Stimulated activated CD4-positive, alpha-beta T cell treated with anti-CD3 and anti-CD28 coated beads, TNF-alpha, amount 100 ng/mL, for 48 hours (primary cell): ENCODE measurements at places on chromosomes 3 and 15.
A peak's percentile ranks its signal among the peaks of the same experiment; 100 is the strongest.

- DNase-seq, result no peak
Measured at GRCh38 chr3:188542196-188542595, 388.2 kb downstream of the LPP start.

GRCh38 chr3:196641333-196642054 lies 2.0 kb downstream of the NRROS start:
- peak; percentile 52 for DNase-seq

GRCh38 chr3:54243960-54244682 lies 121.8 kb downstream of the CACNA2D3 start:
- no peak for DNase-seq

GRCh38 chr15:49343546-49343945 lies 79.5 kb upstream of the FGF7 start:
- DNase-seq, result no peak

DNA sequence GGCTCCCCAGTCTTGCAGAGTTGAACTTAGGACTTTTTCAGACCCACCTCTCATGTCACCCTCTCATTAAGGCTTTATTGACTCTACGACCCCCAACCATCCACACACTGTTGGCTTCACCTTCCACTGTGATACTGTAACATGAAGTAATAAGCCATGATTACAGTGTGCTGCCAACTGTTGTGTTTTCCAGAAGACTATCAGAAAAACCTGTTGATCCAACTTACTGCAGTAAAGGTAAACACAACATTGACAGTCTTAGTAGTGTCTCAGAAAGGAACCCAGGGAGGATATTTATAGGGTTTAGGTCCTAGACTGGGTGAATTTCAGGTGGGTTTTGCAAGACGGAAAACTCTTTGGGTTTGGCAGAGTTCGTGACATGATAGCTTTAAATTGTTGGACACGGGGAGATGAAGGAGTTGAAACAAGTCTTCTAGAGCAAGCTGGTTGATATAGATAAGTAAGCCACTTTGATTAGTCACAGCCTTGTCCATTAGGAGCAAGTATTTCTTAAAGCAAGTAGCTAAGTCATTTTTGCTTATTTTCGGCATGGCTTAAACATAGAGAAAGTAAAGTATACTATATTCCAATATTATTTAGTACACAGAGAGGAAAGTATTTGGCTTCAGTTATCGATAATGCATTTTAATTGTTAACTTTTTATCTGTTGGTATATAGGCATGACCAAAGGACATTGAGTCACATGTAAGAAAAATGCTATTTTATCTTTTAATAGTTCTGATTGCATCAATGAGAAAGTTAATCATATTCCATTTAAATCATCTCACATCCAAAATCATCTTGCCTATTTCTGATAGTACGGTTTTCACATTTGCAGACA lies 2.4 kb upstream of the COL6A5 start:
- DNase-seq, result no peak

DNA sequence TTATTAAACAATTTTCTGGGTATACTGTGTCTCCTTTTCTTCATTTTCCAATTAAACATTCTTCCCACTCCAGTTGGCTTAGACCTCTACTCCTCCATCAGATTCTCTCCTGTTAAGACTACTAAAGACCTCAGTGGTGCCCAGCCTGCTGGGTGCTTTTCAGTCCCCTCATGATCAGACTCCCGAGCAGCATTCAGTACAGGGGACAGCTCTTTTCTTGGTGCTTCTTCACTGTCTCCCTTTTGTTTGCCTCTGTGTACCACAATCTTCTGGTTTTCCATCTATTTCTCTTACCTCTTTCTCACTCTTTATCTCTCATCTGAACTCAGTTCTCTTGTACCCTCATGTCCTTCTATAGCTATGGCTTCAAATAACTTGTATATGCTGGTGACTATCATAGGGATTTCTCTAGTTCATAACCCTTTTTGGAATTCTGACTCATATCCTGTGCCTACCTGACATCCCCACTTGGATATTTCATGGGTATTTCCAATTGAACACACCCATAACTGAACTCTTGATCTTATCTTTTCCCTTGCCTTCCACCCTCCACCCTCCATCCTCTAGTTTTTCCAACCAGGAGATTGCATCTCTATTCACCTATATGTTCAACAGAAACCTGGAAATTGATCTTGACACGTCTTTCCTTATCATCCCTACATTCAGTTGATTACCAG lies 55.6 kb upstream of the ABHD10 start:
- no peak for DNase-seq

DNA sequence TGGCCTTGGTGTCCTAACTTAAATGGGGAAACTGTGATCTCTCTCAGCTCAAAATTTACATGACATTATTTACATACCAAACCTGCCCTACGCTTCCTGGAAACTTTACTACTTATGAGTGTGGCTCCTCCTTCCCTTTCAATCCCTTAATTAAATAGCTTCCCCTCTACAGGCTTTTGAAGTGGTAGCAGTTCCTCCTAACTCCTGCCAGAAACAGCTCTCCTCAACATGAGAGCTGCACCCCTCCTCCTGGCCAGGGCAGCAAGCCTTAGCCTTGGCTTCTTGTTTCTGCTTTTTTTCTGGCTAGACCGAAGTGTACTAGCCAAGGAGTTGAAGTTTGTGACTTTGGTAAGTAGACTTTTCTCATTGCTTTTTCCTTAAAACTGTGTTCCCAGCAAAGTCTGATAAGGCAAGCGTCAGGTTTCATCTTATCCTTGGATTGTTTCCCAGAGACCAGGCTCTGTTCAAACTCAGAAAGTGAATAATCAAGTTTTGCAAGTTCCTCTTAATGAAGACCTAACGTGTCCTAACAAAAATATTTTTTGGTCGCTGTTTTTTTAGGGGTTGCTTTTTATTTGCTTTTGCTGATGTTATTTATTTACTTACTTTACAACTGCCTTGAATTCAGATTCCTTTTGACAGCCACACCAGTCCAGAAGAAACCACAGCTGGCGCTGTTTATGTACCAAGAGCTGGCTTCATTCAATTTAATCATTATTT lies at the start of gene ACP3:
Gene ACP3, plus strand, starts transcription at position 179 of the 720 bp plus-strand sequence. Its CDS starts 50 bp downstream, at position 229.
- no peak for DNase-seq

DNA sequence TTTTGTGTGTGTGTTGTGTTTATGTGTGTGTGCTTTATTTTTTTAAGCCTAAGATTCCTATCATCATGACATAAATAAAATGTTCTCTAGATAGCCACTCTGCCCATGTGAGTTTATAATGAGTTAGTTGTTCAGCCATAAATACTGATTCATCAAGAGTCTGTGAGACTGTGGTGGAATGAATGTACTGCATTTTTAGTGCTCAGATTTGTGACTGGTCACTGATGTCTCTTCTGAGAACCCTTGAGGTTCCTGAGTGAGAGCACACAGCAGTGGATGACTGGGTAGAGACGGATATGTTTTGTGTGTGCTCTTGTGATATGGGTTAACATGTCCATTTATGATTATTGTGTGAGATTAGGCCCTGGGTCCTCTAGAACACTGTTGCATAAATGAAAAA lies 51.2 kb downstream of the SETD5 start:
- no peak for DNase-seq

DNA sequence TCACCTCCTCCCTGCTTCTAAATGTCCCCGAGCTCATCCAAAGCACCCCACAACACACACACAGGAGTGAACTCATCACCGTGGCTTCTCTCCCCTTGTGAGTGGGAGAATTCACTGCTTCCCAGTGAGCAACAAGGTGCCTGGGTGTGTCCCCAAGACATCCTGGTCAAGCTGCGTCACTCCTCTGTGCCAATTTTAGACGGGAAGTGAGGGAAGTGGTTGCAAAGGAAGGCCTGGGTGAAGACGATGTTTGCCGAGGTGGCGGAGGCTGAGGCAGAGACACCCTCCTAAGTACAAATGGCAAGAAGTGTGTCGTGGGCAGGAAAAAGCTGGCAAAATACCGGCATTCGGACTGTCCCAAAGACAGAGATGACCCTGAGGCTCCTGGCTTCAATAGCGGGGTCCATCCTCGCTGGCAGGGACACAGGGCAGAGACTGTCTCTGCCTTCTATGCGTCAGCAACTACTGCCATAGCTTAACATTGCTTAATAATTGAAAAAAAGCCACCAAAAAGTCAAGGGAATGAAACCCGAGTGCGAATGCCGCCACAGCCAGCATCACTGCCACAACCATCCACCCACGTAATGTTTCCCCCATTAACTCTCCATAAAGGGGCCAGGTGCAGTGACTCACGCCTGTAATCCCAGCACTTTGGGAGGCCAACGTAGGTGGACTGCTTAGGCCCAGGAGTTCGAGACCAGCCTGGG lies 72.8 kb downstream of the VGLL4 start:
- no peak for DNase-seq

DNA sequence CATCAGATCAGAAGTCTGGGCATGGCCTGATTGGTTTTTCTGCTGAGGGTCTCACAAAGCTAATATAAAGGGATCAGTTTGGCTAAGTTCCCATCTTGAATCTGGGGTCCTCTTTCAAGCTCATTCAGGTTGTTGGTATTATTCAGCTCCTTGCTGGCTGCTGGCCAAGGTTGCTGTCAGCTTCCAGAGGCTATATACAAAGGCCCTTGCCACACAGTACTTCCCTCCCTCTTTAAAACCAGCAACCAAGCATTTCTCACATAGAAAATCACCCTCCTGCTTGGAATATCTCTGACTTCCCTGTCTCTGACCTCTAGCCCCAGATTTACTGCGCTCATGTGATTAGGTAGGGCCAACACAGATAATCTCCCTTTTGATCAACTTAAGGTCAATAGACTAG lies 442.9 kb downstream of the ERC2 start:
- DNase-seq, result no peak

- DNase-seq, result no peak
Measured at GRCh38 chr3:37148208-37148607, 26.2 kb downstream of the LRRFIP2 start.

- no peak for DNase-seq
Measured at GRCh38 chr15:60762167-60762566, 283.2 kb upstream of the ICE2 start.

- no peak for DNase-seq
Measured at GRCh38 chr3:143158014-143158988, 38.7 kb downstream of the CHST2 start.

DNA sequence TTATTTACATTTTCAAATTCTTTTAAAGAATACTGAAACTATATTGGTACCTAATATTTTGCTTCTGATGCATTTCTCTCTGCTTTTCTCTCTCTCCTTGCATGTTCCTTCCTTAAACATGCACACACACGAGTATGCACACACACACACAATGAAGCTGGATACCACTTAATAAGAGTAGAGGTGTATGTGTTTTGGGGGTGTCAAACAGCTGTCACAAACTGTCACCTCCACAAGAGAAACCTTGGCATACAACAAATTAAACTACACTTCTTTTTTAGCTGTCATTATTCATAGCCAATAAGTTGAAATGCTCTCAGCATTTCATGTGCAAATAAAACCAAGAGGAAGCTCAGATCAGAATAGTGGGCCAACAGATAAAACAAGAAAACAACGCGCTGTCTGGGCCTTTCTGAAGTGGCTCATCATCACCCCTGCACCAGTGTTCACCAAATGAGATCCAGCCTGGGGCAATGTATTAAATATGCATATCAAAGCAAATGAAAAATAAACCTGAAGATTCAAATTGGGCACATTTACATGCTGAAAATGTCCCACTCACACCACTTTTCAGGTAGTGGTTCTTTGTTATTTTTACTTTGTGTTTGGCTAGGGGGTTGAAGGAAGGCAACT lies 9.7 kb downstream of the MEIS2 start:
- DNase-seq, result no peak

- DNase-seq, result no peak
Measured at GRCh38 chr3:105584003-105584790, 217.5 kb downstream of the ALCAM start.
